Fibroblast of lung (primary cell): ENCODE measurements at places on chromosomes 13 and 19. TPM values are rescaled to one million over a fixed set of nuclear protein-coding genes. Genes with fewer than 3 reads are reported as not detected.

The MAMSTR gene
- 0.84 and 1.8 TPM in 2 replicates for polyA plus RNA-seq

DNA sequence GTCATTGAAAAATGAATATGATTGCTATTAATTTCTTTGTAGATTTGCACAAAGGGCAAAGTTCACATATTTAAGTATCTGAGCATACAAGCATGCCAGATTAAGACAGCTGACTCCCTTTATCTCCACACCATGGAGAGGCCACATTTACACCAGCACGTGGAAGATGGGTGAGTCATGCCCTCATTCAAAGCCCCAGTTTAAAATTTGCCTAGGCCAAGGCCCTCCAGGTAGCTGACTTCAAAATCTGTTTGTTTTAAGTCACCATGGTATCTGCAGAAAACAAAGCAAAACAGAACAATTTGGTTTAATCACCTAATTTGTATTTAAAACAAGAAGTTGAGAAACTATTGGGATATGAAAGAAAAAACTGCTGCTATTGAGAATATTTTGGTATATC is 109.2 kb downstream of the ESD start:
- peak; percentile 43 for DNase-seq

The ZNF625 gene
- 3.1 and 3.7 TPM in 2 replicates for polyA plus RNA-seq

The CCDC70 gene
- polyA plus RNA-seq: not detected in 2 replicates

The LRP3 gene
- 4.0 and 5.9 TPM in 2 replicates for polyA plus RNA-seq

GRCh38 chr19:41323430-41324125 is 13.6 kb downstream of the CCDC97 start:
- DNase-seq: peak; percentile 98

DNA sequence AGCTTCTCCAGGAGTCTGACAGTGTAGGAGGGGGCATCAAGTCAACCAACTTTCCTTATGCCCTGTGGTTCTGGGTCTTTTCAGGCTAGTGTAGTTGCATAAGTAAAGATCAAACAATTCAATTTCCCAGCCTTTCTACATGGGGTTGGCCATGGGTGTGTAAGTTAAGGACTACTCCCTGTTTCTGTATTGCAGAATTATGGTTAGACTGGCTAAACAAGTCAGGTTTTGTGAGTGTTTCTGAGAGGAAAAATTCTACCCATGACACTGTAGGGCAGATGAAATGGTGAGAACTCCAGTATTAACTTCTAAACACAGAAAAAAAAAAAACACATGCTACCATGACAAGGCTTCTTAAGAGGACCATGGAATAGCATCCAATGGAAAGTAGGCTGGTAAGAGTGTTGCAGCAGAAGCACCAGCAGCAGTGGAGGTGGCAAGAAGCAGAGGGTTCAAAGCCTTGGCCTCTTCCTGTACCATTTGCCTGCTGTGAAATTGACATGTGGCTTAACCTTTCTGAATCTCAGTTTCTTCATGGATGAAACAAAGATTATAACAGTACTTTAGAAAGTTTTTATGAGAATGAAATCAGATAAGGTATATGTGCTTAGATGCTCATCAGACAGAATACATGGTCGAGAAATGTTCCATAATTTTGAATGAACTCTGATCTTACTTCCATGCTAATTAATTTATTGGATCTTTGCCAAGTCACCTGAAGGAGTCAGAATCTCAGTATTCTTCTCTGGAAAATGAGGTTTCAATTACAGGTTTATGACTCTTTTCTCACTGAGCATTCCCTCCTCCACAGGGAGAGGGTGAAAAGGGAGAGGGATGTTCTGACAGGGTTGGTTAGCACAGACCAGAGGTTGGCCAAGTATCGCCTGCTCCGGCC is 11.4 kb upstream of the SCEL start:
- no peak for DNase-seq

DNA sequence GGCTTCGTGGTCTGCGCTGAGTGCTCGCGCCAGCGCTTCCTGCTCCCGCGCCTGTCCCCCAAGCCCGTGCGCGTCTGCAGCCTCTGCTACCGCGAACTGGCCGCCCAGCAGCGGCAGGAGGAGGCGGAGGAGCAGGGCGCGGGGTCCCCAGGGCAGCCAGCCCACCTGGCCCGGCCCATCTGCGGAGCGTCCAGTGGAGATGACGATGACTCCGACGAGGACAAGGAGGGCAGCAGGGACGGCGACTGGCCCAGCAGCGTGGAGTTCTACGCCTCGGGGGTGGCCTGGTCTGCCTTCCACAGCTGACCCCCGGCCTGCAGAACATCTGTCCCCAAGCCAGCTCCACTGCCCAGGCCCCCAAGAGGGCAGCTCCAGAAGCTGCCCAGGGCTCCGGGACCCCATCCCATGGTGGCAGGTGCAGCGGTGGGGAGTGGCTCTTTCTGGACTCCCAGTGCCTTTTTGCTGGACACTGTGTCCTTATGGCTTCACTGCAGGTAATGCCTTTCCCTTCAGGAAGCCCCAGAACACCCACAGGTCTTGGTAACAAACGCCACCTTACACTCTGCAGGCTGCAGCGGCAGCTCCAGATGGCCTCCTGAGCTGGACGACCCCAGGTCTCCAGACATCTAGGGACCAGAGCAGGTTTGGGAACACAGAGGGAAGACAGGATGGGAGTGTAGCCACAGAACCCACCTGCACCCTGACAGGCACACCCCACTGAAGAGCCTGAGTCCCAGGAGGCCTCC is 9.3 kb downstream of the PLEKHF1 start:
- DNase-seq: no peak

- DNase-seq: peak; percentile 94
Measured at GRCh38 chr19:9538183-9539058, at the start of gene ZNF426. Gene ZNF426, minus strand, starts transcription at chr19:9538645. Its CDS starts 2,413 bp downstream, at chr19:9536232.

The MADCAM1 gene
- not detected in 2 replicates for polyA plus RNA-seq

GRCh38 chr19:46466536-46467196 is 4.7 kb downstream of the PNMA8A start:
- DNase-seq: peak; percentile 91

- DNase-seq: peak; percentile 95
Measured at GRCh38 chr13:72290962-72291681, 424.1 kb upstream of the DACH1 start.

GRCh38 chr19:44303976-44304568 is 753 bp downstream of the ZNF235 start:
- peak; percentile 46 for DNase-seq

DNA sequence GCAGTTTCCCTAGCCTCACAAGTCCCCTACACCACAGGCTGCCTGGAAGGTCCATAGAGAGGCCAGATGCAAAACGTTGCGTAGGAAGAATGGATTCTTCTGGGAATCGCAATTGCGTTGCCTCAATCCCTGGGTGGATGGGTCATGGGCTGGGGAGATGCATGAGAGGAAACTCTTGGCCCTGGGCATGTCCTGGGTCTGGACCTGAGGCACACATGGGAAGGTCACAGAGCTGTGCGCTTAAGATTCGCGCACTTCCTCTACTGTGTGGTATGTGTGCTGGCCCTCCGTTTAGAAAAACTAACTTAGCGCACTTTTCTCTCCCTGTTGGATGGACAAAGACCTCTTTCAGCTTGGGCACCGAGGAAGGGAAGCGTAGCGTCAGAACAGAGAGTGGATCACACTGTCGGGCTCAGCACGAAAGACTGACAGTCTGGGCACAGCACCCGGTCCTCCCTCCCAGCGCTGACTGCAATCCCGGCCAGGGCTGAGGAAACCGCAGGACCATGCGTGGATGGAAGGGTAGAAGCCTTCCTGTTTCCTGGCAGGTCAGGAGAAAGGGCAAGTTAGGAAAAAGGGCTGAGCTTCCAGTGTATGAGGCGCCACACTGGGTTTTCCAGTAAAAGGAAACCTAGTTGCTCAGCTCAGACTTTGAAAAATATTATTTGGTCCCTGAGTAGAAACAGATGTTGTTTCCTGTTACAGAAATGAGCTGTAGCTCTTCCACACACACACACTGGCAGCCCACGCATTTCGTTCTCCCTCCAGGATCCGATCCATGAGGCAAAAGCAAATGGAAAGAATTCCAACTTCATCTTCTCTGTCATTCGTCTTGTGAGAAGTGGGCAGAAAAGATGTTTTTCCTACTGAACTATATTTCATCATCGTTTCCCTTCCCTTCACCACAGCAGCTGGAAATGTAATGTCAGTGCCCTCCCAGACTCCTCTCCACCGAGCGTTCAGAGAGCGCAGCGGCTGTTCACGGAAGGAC is 86.0 kb downstream of the ING1 start:
- peak; percentile 93 for DNase-seq

GRCh38 chr19:29431332-29431731 is 94.5 kb upstream of the VSTM2B start:
- DNase-seq: no peak

The ZNF813 gene
- 1.4 and 1.8 TPM in 2 replicates for polyA plus RNA-seq

DNA sequence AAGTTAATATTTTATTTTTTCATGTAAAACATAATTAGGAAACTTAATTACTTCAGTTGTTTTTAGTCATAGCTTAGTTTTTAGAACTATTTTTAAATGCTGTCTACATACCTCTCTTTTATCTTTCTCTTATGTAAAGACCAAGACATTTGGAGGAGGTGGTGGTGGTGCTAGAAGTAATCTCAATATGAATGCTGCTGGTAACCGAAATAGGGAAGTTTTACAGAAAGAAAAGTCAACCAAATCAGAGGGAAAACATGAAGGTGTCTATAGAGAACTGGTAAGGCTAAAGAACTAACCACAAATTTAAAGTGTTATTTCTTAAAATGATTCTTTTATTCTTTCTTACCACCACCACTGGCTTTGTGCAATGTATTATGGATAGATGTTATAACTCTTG is 97.3 kb downstream of the TDRD3 start:
- DNase-seq: no peak

DNA sequence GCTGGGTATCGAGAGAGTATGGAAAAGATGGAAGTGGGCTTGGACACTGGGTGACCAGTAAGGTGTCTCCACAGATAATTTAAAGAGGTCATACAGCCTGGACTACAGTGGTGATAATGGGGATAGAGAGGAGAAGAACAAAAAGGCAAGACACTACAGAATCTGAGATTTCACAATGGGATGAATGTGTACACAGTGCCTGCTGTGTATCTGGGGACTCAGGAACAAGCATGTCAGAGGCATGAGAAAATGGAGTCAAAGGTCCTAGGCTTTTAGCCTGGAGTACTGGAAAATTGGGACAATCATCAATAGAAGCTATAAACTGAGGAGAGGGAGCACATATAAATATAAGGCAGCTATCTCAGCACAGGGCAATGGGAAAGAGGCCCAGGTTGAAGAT is 69.4 kb downstream of the TSC22D1 start:
- DNase-seq: no peak

- DNase-seq: peak; percentile 95
Measured at GRCh38 chr13:34349091-34349722, 531.3 kb downstream of the RFC3 start.

The ATP4B gene
- polyA plus RNA-seq: not detected in 2 replicates

DNA sequence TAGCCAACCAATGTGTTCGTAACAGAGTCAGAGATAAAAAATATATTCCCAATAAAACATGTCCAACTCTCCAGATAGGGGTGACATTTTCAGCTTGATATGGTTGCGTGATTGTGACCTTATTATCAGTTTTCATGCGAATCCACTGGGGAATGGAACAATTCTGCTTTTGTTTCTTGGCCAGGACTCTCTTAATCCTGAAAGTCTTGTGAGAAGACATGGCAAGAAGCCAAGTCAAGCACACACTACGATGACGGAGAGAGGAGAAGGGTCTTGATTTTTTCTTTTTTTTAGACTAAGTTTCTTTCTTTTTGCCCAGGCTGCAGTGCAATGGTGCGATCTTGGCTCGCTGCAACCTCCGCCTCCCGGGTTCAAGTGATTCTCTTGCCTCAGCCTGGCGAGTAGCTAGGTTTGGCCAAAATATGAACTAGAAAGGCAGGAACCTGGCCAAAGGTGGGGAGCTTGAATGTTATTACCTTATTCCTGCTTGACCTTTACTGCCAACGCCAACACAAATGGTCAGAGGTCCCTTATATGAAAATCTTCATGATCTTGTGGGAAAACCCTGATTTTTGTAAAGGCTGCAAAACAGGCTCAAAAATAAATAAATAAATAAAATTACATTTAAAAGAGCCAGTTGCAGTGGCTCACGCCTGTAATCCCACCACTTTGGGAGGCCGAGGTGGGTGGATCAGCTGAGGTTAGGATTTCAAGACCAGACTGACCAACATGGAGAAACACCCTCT is 14.5 kb downstream of the ZNF816 start:
- DNase-seq: no peak

GRCh38 chr19:12077375-12077774 is 12.8 kb downstream of the ZNF844 start:
- no peak for DNase-seq

- no peak for DNase-seq
Measured at GRCh38 chr19:14078411-14078810, 5.8 kb downstream of the MISP3 start.

DNA sequence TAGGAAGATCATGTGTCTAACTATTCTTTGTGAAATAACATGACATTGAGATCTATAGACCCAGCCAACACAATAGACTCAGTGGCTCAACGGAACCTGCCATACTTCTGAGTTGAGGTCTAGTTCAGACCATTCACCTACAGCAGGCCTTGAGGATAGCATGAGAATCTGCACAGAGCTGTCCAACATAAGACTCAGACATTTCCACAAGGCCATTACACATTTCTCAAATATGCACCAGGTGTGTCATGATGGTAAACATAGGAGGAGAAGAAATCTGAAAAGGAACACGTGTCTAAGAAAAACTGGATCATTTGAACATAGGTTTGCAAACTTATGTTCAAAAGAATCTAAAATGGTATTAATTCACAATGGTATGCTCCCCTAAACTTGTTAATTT is 421.4 kb downstream of the SLITRK6 start:
- DNase-seq: peak; percentile 1

The VAV1 gene
- 0.02 TPM in 1 of 2 replicates, not detected in the other for polyA plus RNA-seq

The FFAR3 gene
- polyA plus RNA-seq: not detected in 2 replicates

GRCh38 chr13:51998723-51999509 is 12.3 kb downstream of the ATP7B start:
- DNase-seq: no peak

The GPR180 gene
- 7.9 and 9.0 TPM in 2 replicates for polyA plus RNA-seq

The NLRP7 gene
- not detected in 2 replicates for polyA plus RNA-seq

DNA sequence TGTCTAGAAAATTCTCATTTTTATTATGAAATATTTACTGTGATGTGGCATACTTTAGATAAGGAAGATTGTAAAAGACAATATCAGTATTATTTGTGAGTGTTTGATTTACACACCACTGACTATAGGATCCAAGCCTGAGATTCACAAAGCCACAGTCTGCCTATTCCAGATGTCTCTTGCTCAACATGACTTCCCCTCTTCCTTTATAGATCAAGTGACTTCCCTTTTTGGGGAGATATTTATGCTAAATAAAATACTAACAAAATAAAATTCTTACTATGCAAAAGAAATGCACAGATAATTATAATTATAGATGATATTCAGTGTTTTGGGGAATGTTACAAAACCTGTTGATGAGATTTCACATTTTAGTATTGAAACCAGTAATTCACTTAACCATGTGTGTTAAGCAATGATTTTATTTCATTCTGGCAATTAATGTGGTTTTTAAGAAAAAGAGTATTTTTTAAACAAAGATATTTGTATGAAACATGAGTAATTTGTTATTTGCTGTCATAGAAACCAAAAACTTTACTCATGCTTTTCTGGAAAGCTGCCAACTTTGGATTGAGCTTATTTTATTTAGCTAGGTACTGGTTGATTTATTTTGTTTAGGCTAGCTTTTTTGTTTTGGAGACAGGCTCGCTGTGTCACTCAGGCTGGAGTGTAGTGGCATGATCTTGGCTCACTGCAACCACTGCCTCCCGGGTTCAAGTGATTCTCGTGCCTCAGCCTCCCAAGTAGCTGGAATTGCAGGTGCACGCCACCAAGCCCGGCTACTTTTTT is 13.7 kb upstream of the GPR183 start:
- DNase-seq: peak; percentile 91
